ENCODE measurements at places on chromosomes 2 and 18.

DNA sequence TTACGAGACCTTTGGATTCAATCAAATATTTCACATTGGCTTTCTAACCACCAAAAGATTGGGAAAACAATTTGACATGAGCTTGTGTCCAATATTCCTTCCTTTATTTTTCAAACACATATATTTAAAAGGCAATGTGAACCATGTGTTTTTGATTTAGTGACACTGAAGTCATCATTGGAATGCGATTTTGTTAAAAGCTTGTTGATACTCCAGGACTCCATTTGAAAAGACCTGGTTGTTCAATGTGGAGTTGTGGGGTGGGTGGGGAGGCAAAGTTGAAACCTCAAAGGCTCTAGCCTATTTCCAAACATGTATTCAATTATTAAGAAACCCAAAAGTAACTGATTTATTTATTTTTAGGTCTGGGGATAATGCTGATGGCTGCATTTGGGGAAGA, 114.1 kb upstream of the TRIB2 start:
- DNase-seq: no peak

DNA sequence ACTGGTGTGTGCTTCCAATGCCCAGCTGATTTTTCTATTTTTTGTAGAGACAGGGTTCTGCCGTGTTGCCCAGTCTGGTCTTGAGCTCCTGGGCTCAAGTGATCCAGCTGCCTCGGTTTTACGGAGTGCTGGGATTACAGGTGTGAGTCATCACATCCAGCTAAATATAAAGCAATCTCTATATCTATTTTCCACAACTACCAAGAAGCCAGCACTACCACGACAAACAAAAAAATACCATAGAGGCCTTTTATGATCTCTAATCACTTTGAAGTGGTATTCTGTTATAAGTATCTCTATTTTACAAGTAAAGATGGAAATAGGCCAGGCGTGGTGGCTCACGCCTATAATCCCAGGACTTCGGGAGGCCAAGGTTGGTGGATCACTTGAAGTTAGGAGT, 34.7 kb downstream of the C2orf74 start:
- no peak for DNase-seq

- no peak for DNase-seq
Observed at GRCh38 chr2:114122930-114123329, 233.0 kb downstream of the ACTR3 start.

DNA sequence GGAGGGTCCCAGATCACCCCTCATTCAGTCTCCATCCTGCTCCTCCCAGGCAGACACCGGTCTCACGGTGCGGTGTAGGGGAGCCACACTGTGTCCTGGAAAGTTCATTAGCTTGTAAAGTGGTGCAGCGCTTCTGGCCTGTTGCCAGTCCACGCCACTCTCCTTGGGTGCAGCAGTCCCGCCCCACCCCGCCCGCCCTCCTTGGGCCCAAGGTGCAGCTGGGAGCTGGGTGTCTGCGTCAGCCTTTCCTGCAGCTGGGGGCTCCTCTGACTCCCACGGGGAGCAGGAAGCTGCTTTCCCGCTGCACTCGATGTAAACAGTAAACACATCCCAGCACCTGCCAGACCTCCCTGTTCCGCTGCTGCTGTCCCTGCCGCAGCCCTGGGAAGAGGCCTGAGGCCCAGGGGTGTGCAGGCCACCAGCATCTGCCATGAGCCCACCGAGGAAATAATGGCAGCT, 53.8 kb upstream of the ASB18 start:
- no peak for DNase-seq

DNA sequence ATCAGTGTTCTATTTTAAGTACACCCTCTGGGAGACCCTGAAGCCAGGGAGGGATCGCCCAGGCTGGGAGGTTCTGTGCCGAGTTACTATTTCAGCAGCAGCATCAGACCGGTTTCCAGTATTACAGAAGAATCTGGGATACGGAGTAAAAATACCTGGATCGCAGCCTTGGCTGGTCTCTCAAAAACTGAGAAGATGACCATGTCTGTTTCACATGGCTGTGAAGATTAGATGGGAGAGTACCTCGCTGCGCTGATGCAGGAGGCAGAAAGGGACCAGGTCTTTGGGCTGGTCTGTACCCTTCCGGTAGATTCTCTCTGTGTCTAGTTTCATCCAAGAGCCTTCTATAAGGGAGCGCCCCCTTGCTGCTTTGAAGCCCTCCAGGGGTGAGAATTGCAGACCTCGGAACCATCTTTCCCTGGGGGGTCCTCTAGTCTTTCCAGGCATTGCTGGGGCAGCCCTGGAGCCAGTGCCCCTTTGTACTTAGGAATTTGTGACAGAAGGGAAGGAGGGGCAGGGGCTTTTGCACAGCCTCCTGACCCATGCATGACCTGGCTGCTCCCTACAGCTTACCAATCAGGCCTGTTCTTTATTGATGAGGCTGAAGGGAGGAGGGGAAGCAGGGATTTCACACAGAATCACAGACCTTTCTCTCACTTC, 56.3 kb upstream of the MAPRE3 start:
- DNase-seq: no peak

DNA sequence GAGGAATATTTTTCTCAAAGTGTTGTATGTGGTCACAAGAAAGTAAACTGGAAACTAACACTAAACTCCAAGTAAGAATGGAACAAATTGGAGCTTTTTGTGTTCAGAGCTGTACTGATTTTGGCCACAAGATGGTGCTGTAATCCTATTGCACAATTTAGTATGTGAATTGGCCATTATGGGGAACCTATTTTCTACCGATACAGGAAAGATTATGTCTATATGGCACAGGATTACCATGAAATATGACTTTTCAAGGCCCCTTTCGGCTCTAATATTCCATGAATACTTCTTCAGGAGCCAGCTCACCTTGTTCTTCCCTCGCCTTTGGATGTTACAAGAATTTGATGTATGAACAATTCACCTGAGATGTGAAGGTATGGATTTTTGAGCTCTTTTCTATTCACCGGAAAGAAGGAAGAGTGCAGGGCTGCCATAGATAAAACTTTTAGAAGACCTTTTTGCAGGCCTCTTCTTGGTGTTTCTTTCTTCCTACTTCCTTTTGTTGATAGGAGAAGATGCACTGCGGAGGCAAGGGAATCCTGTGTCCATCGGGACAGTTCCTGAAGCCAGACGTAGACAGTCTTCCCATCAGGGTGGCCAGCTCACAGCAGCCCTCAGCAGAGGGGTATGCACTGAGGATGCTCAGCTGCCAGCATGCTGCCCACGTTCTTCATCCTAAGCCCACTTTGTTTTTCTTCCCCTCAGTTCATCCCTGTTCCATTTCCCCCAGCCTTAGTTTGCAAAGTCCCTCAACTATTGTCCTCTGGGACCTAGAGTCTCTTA, 13.3 kb downstream of the MRPL44 start:
- DNase-seq: no peak

- DNase-seq: no peak
Observed at GRCh38 chr2:105497094-105497493, 98.2 kb upstream of the FHL2 start.

GRCh38 chr2:234930397-234930796, 21.4 kb upstream of the SH3BP4 start:
- no peak for DNase-seq

- DNase-seq: no peak
Observed at GRCh38 chr2:181163691-181164090, 183.3 kb downstream of the UBE2E3 start.

DNA sequence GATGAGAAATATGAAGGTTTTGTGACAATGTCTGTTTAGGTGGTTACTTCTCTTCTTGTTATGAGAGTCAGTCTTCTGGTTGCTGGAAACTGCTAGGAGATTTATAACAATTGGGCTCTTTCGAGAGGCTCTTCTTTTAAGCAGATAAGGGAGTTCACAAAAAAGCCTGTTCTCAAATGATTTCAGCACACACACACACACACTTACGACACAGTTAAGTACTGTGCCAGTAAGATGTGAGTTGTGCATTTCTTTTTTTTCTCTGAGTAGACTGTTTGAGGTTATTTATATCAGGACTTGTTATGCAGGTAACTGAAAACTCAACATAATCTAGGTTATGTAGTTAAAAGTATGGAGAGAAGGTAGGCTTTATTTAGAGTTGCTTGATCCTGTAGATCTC, 49.8 kb downstream of the MSH2 start:
- DNase-seq: no peak

GRCh38 chr2:40760071-40760666, 308.3 kb upstream of the SLC8A1 start:
- no peak for DNase-seq

- DNase-seq: no peak
Observed at GRCh38 chr2:67651565-67651964, 254.4 kb downstream of the ETAA1 start.

Measured in stimulated activated CD8-positive, alpha-beta memory T cell treated with anti-CD3 and anti-CD28 coated beads, Interleukin-4, amount 100 ng/mL, for 1 hour (primary cell).